ENCODE measurements at places on chromosomes 2 and 18.

DNA sequence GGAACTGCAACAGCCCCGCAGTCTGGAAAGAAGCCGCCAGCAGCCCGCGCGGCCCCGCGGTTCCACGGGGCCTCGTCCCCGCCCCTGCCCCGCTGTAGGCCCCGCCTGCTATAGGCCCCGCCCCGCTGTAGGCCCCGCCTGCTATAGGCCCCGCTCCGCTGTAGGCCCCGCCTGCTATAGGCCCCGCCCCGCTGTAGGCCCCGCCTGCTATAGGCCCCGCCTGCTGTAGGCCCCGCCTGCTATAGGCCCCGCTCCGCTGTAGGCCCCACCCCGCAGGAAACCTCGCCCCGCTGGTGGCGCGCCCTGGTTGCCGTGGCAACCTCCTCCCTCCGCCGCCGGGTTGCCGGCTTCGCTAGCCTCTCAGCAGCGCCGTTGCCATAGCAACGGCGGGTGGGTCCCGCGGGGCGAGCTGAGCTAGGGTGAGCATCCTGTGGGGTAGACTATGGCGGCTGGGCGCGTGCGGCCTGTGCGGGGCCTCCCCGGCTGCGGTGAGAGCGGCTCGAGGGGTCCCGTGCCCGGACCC, 12.2 kb upstream of the KIF1A start:
- DNase-seq, result peak; percentile 97

DNA sequence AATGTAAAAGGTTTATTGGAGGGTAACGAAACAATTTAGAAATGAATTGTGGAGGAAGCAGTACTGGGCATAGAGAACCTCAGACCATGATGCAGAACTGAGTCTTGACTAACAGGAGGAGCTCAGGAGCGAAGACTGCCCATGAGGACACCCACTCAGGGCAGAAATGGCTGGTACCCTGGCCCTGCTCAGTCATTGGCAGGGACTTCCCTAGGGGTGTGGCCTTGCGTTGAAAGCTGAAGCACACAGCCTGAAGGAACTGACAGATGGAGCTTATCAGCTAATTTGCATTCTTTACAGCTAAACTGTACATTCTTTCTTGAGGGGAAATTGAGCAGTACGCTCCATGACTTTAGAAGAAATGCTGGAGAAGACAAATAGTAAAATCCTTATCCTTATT, 57.1 kb downstream of the PDK1 start:
- no peak for DNase-seq

- peak; percentile 32 for DNase-seq
These were observed 195.7 kb upstream of the SESTD1 start for GRCh38 chr2:179460181-179460929.

- no peak for DNase-seq
These were observed 37.7 kb downstream of the RPIA start for GRCh38 chr2:88729061-88729745.

DNA sequence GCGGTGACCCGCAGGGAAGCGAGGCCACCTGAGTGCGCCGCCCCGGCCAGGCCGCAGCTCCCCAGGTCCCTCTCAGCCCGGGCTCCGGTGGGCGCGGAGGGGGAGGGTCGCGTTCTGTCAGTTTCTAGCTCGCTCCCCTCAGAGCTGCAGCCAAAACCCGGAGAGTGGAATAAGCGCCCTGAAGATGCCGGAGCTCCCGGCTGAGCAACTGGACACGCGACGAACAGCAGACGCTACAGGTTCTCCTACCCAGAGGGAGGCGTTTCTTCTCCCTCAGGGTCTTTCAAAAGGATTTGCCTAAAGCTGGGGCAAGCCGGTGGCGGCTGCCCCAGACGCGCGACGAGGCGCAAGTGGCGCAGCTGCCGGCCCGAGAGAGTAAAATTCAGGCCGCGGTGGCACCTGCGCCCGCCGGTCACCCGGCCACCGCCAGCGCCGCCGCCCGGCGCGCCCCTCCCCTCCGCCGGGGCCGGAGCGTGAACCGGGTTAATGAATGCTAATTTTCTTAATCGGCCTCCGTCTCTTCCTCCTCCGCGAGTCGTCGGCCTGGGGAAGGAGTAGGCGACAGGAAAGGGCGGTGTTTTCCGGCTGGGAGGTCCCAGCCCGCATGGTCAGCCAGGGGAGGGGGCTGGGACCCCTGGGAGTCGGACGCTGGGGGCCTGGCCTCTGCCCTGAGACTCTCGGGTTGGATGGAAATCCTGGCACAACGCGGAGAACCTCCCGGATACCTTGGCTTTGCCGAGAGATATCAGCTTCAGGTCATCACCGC, 845 bp upstream of the CDC42EP3 start:
- DNase-seq, result peak; percentile 78

DNA sequence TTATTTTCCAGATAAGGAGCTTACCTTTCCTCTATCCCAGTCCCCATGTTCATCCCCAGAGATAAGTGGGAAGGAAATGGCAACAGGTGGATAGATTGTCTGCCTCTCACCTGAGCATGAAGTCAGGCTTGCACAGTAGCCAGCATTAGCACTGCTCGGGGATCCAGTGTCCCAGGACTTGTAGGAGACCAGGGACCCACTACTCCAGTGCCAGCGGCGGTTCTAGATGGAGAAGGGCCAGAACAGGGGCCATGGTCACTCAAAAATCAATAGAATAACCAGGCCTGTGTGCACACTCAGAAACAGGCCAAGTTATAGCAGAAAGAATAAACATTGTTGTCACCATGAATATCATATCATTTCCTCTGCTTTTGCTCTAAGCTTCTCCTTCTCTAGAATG, 2.4 kb downstream of the REG1B start:
- DNase-seq, result no peak

DNA sequence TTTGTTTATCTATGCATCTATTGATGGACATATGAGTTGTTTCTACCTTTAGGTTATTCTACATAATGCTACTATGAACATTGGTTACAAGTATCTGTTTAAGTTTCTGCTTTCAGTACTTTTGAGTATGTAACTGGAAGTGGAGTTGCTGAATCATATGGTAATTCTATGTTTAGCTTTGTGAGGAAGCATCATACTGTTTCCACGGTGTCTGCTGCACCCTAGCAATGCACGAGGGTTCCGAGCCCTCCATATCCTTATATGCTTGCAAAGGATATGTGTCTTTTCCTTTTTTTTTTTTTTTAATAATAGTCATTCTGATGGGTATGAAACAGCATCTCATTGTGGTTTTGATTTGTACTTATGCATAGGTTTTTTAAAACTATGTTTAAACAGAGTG, 83.7 kb downstream of the FMNL2 start:
- peak; percentile 22 for DNase-seq

- no peak for DNase-seq
These were observed 365.2 kb downstream of the DSEL start for GRCh38 chr18:67151366-67151765.

GRCh38 chr2:796141-796985, 119.2 kb upstream of the TMEM18 start:
- DNase-seq, result no peak

DNA sequence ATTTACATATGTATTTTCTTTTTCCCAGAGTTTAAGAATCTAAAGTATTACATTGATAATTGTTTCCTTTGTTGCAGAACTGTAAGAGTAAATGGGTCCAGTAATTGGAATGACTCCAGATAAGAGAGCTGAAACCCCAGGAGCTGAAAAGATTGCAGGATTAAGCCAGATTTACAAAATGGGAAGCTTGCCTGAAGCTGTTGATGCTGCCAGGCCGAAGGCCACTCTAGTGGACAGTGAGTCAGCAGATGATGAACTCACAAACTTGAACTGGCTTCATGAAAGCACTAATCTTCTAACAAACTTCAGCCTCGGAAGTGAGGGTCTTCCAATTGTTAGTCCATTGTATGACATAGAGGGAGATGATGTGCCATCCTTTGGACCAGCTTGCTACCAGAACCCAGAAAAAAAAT, 183.8 kb upstream of the STON1 start:
- no peak for DNase-seq

DNA sequence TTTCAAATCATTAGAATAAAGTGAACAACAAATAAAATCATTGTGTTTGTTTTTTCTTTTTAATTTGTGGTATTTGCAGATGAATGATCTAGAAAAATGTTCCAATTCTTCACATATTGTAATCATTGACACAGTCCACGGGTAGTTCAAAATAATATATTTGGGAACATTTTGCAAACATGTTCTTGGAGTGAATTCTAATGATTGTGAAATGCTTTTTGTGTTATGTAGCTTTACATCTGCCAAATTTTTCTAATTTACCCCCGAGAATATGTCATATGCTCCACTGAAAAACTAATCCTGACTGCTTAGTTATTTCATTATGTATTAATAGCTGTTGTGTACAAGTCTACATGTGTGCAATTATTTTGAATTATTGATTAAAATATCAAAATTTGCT, 1468.4 kb upstream of the NXPH2 start:
- DNase-seq, result no peak

- peak; percentile 66 for DNase-seq
These were observed 1.3 kb upstream of the LRP2 start for GRCh38 chr2:169363560-169364150.
